ENCODE measurements at places on chromosomes 5 and 9. TPM values are rescaled to one million over a fixed set of nuclear protein-coding genes. Genes with fewer than 3 reads are reported as not detected.

Gene NOXA1
- total RNA-seq: not detected

Gene SHISAL2B
- not detected for total RNA-seq

Gene BTNL3
- not detected for total RNA-seq

DNA sequence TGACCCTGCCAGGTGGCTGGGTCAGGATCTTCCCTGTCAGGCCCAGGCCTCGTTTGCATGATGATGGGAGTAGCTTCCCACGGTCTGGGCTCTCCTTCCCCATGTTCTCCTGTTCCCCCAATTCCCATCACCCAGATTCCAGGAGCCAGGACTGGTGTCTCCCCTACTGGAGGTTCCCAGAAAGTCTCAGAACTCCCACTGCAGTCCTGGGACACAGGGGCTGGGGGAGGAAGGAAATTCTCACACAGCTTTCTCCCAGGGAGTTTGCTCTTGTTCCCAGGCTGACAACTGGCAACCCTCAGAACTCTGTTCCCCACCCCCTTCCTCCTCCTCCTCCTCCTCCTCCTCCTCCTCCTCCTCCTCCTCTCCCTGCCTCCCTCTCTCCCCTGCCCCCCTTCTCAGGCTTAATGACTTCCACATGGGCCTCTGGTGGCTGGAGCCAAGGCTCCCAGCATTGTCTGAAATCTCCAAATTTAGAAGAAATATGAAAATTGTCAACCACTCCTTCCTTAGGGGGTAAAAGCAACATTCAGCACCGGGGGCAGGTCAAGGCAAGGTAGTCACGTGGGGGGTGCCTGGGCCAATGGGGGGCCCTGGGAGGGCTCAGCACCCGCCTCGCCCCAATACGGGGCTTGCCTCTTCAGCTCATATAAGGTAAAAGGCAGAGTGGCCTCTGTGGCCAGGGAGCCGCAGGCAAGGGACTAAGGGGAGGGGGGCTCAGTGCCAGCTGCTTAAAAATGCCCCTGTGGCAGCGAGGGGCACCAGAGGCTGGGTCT, 27.3 kb upstream of the IL17B start:
- no peak for DNase-seq

DNA sequence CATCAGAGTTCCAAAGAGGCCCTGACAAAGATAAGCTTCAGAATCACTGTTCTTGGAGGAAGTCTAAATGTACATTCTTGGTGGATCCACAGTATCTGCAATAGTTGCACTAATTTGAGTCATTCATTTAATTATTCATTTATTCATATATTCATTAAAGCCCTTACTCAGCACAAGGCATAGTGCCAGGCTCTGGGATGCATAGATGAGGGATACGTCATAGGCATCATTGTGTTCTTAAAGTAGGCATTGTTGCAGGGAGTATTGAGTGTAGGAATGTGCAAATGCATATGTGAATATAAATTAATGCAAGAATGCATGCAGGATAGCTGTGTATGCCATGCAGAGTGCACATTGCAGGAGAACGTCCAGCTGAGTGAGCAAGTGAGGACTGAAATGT, 100.7 kb downstream of the DRD1 start:
- DNase-seq: no peak

DNA sequence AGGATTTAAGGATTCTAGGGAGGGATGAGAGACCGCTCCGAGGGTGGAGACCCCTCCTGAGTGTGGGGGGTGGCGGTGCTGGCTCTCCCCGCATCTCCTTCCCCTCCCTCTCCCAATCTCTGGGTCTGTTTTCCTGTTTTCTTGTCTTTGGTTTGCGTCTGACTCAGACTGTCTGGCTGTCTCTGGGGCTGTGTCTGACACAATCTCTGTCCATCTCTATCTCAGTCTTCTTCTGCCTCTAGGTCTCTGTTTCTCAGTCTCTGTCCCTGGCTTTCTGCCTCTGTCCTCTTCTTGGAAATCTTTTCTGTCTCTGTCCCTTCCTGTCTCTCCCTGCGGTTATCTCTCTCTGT, 196 bp upstream of the GRM6 start:
- no peak for DNase-seq

DNA sequence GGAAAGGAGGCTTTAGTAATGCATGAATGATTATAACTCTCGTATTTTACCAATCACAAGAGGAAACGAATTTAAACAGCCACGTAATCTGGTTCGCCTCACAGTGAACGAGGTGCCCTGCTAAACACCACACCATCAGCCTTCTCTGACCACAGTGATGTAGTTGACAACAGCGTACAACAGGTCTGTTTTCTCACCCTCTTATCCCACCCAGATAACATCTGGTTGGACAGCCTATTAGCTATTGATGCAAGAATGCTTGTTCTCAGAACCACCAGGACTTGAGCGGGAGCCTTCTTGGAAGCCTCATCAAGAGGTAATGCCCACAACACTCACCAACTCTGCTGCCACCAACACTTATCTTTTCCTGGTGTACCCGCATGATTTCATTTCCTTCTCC, 23.3 kb downstream of the SLC1A3 start:
- DNase-seq: no peak

DNA sequence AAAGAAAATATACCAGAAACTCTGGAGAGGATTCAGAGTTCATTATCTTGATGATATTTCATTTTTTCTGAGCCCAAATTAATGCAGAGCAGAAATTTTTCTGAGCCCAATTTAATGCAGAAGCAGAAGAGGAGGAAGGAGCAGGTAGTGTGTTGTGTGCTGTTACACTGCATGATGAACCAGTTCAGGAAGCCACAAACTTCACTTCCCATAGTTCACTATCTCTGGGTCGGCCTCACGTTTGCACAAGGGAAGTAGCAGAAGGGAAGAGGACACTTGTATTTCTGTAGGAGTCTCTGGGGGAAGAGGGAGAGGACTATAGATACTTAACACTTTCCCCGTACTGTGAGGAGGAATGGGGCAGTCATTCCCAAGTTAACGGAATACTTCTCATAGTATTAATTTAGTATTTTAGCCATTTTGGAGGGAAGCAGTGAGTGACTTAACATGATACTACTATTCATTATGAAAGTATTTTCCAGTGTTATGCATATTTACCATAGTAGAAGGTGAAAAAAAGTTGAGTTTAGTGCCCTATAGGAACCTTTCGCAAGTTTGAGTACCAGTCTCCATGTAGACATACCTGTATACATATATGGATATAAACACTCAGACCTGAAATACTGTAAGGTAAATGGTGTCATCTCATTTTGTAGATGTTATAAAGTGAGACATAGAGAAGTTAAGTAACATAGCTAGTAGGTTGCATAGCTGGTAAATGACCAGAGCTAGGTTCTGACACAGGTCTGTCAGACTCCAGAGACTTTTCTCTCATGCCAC, 30.0 kb downstream of the XPA start:
- DNase-seq: no peak

- no peak for DNase-seq
These were observed 56.7 kb upstream of the LPAR1 start for GRCh38 chr9:111094958-111095357.
